ENCODE measurements at places on chromosomes 3 and 15. TPM values are rescaled to one million over a fixed set of nuclear protein-coding genes. Genes with fewer than 3 reads are reported as not detected.

ADAMTS7 gene
- total RNA-seq: 20.4 TPM

- H3K27me3 ChIP-seq: no peaks in the 10 kb centered on the region
- no peak for DNase-seq
- no peak overlapping the region for H3K4me3 ChIP-seq
- no peaks in the 10 kb centered on the region for H3K36me3 ChIP-seq
- no peak overlapping the region for H3K27ac ChIP-seq
Observed at GRCh38 chr15:39287322-39288195, 293.3 kb upstream of the THBS1 start.

DNA sequence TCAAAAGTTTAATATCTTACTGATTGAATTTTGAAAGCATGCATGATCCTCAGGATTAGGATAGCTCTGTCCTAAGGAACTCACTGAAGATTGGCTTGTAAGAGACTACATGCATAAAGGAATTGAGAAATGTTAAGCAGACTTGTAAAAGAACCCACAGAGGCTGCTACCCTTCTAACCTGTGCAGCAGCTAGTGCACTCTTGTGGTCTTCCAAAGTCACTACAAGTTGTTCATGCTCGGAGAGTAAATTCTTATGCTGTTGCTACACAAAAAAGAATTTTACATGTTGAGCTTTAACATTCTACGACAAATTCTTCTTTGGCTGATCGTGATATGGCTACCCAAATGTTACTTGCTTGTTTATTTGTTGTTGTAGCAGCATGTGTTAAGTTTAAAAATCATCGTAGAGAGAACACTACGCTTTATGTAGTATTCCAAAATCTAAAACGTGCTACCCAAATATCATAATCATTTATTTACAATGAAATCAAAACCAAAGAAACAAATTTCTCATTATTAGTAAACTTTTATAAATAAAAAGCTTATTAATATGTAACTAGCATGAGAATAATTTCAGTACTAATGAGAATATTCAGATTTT is 55.0 kb downstream of the GOLIM4 start:
- H3K36me3 ChIP-seq: peaks cover 50% of the 10 kb centered on the region
- no peak overlapping the region for H3K27ac ChIP-seq
- H3K27me3 ChIP-seq: no peaks in the 10 kb centered on the region
- H3K4me3 ChIP-seq: no peak overlapping the region
- DNase-seq: peak; percentile 77

PAQR9 gene
- 0.18 TPM for total RNA-seq

GRCh38 chr3:11593318-11594034 is 50.2 kb downstream of the VGLL4 start:
- peak overlapping the region; percentile 93 for H3K27ac ChIP-seq
- no peak overlapping the region for H3K4me3 ChIP-seq
- no peaks in the 10 kb centered on the region for H3K27me3 ChIP-seq
- peaks cover 51% of the 10 kb centered on the region for H3K4me1 ChIP-seq

- no peak overlapping the region for H3K27ac ChIP-seq
- no peaks in the 10 kb centered on the region for H3K27me3 ChIP-seq
- H3K36me3 ChIP-seq: no peaks in the 10 kb centered on the region
Observed at GRCh38 chr15:65033659-65034269, 4.3 kb upstream of the MTFMT start.

SKIL gene
- 27.9 TPM for total RNA-seq

GRCh38 chr3:124935264-124935663 is 713 bp upstream of the MUC13 start:
- DNase-seq: no peak
- H3K27ac ChIP-seq: no peak overlapping the region
- H3K4me1 ChIP-seq: no peaks in the 10 kb centered on the region
- H3K4me3 ChIP-seq: no peak overlapping the region
- no peaks in the 10 kb centered on the region for H3K36me3 ChIP-seq
- no peaks in the 10 kb centered on the region for H3K27me3 ChIP-seq

THAP10 gene
- 4.6 TPM for total RNA-seq

DNA sequence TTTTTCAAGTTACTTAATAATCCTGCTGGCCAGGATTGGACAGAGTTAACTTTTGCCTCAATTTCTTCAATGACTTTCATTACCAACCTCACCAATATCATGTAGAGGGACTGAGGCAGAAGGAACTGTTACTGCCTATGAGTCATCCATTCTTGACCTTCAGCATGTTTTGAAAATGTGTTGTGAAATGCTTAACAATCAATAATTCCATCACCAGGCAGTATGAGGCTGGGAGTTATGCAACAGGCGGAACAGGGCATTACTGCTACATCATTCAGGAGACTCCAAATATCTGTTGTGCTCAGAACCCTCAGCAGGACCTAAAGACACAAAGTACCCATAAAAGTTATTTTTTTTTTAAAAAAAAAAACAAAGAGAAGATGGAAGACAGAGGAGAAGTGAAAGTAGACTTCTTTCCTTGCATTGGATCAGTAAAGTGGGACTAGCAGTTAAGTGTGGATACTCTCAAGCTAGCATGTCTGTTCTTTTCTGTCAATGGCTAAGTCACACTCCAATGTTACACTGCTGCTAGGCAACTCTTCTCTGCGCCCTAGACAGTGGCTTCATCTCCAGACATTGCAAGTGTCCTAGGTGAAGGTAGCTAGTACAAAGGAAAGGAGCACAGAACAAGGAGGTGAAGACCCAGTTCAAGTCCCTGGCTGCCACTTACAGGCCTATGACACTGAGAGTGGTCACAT is 184.9 kb upstream of the LPP start:
- H3K27me3 ChIP-seq: peaks cover 3% of the 10 kb centered on the region
- no peak overlapping the region for H3K27ac ChIP-seq
- peak; percentile 74 for DNase-seq
- no peaks in the 10 kb centered on the region for H3K36me3 ChIP-seq
- H3K4me1 ChIP-seq: no peaks in the 10 kb centered on the region

DNA sequence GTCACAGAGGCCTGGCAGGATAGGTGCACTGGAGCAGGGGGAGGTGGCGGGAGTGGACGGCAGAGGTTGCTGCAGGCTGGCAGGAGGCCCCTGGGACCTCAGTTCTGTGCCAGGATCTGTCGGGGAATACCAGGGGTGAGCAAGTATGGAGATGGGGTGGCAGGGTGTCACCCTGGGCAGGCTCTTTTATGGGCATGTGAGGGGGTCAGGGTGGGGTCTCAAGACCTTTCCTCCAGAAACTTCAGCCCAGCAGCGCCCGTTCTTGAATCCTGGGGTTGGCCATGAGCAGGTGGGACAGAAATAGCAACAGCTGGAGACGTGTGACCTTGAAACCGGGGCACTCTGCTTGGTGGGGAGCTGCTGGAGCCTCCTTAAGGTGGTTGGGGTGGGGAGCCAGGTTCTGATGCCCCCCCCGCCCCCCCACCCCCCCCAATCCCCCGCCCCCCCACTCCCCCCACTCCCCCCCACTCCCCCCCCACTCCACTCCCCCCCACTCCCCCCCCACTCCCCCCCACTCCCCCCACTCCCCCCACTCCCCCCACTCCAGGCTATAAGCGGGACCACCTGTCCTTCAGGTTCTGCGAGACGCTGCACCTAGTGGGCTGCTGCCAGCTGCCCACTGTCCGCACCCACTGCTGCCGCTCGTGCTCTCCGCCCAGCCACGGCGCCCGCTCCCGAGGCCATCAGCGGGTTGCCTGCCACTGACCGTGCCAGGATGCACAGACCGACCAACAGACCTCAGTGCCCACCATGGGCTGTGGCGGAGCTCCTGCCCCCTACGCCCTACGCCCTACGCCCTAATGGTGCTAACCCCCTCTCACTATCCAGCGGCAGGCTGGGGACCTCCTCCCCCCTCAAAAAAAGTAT is 84.9 kb downstream of the TBC1D2B start:
- H3K36me3 ChIP-seq: no peaks in the 10 kb centered on the region
- H3K4me1 ChIP-seq: peaks cover 41% of the 10 kb centered on the region
- H3K27ac ChIP-seq: peak overlapping the region; percentile 92
- no peaks in the 10 kb centered on the region for H3K27me3 ChIP-seq

DNA sequence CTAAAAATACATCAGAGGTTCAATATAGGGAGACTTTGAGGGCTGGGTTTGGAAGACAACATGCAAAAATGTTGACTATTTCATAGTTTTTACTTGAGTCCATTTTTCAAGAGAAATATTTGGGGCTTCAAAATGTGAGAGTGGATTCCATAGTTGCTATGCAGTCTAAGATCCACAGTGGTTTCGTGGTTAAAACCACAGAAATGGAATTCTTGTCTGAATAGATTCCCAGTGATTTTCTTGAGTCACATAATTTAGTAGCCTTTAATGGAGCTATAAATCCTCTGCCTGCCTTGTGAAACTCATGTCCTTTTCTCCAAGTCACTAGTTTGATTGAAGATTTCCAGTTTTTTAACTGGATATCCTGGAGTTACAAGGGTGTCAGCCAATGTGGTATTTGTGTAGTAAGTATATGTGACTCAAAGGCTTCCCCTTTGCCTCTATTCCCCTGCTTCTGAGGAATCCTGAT is 94.7 kb upstream of the RBMS3 start:
- DNase-seq: no peak
- no peaks in the 10 kb centered on the region for H3K4me1 ChIP-seq
- H3K36me3 ChIP-seq: no peaks in the 10 kb centered on the region
- no peaks in the 10 kb centered on the region for H3K27me3 ChIP-seq

PLCH1 gene
- 6.2 TPM for total RNA-seq

DNA sequence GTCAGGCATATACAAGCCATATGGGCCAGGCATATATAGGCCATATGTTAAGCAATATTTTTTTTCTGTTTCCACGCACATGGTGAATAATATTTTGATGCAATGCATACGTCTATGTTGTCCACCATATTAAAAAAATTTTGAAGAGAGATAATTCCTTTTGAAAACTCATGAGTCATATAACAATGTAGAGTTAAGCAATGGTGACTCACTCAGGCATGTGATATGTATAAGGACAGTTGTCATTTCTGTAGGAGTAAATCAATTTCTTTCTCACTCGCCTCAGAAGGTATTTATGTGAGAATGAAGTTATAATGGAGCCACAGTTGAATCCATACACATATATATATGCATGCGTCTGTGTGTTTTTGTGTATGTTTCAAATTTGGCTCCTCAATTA is 272.6 kb downstream of the EPHA3 start:
- no peak for DNase-seq
- H3K27ac ChIP-seq: no peak overlapping the region
- no peaks in the 10 kb centered on the region for H3K27me3 ChIP-seq
- peaks cover 7% of the 10 kb centered on the region for H3K4me1 ChIP-seq

RASGRP1 gene
- total RNA-seq: 4.5 TPM

All from cardiac muscle cell (in vitro differentiated cells and primary cell).